Bronchial smooth muscle cell (primary cell): ENCODE measurements at places on chromosomes 16 and 17. TPM values are rescaled to one million over a fixed set of nuclear protein-coding genes. Genes with fewer than 3 reads are reported as not detected.

Gene KPNA2
- total RNA-seq, result 28.5 and 45.8 TPM in 2 replicates

Gene RNU2-1
- total RNA-seq, result not detected in 2 replicates

Gene NLRC5
- total RNA-seq, result 8.4 and 10.6 TPM in 2 replicates

Gene GCGR
- not detected in 2 replicates for total RNA-seq

Gene SPHK1
- 18.4 and 24.6 TPM in 2 replicates for total RNA-seq

Gene IFT20
- 61.6 and 72.7 TPM in 2 replicates for total RNA-seq

Gene KRTAP9-2
- not detected in 2 replicates for total RNA-seq

Gene THOC6
- total RNA-seq, result 17.8 and 20.2 TPM in 2 replicates

Gene IRF8
- total RNA-seq, result not detected in 2 replicates

Gene ZPBP2
- not detected in 2 replicates for total RNA-seq

Gene CCL16
- not detected in 2 replicates for total RNA-seq

Gene FBXL16
- under 0.01 and 0.09 TPM in 2 replicates for total RNA-seq

Gene CRYM
- 1.3 and 3.3 TPM in 2 replicates for total RNA-seq

Gene RAMP2
- 0.17 TPM in 1 of 2 replicates, not detected in the other for total RNA-seq

Gene SLC6A4
- under 0.01 and 0.16 TPM in 2 replicates for total RNA-seq

Gene PTX4
- not detected in 2 replicates for total RNA-seq

Gene LHX1
- not detected in 2 replicates for total RNA-seq

Gene ABCC6
- 2.1 and 3.8 TPM in 2 replicates for total RNA-seq

Gene NOTUM
- under 0.01 TPM in 1 of 2 replicates, not detected in the other for total RNA-seq

Gene SNTB2
- total RNA-seq, result 37.8 and 67.1 TPM in 2 replicates

Gene MYH8
- total RNA-seq, result not detected in 2 replicates

Gene TSNAXIP1
- total RNA-seq, result 0.95 and 1.5 TPM in 2 replicates

Gene CFAP52
- 0.63 and 1.0 TPM in 2 replicates for total RNA-seq

Gene PGP
- total RNA-seq, result 2.2 and 5.4 TPM in 2 replicates

Gene SLFN14
- not detected in 2 replicates for total RNA-seq

Gene KRT31
- not detected in 2 replicates for total RNA-seq

Gene KRT9
- total RNA-seq, result not detected in 2 replicates

Gene CYB5B
- total RNA-seq, result 40.3 and 46.7 TPM in 2 replicates

Gene ARHGAP23
- total RNA-seq, result 17.3 and 19.1 TPM in 2 replicates

Gene CSH1
- not detected in 2 replicates for total RNA-seq

Gene LAT
- total RNA-seq, result 0.47 and 1.1 TPM in 2 replicates

Gene SLC5A2
- under 0.01 TPM in 2 replicates for total RNA-seq

Gene TNFAIP1
- 13.2 and 16.9 TPM in 2 replicates for total RNA-seq

Gene NAA60
- total RNA-seq, result 8.4 and 14.6 TPM in 2 replicates

Gene CD300H
- total RNA-seq, result not detected in 2 replicates

Gene SLC5A10
- total RNA-seq, result not detected in 2 replicates

Gene PROCA1
- 1.6 and 2.9 TPM in 2 replicates for total RNA-seq

Gene SLC38A8
- total RNA-seq, result not detected in 2 replicates

Gene GRIN2A
- total RNA-seq, result 0.32 TPM in 1 of 2 replicates, not detected in the other

Gene KLHDC4
- total RNA-seq, result 16.7 and 17.8 TPM in 2 replicates

Gene TMEM88
- 0.16 and 0.26 TPM in 2 replicates for total RNA-seq

Gene TOP2A
- total RNA-seq, result 1.7 and 14.8 TPM in 2 replicates

Gene CMTM2
- total RNA-seq, result not detected in 2 replicates

Gene NPTX1
- total RNA-seq, result 37.2 and 118 TPM in 2 replicates

Gene BICDL2
- total RNA-seq, result 0.17 and 0.32 TPM in 2 replicates

Gene CENPT
- 21.2 and 22.5 TPM in 2 replicates for total RNA-seq

Gene ABCA8
- total RNA-seq, result 78.8 and 139 TPM in 2 replicates

Gene PTGES3L
- 0.16 TPM in 1 of 2 replicates, not detected in the other for total RNA-seq
